CD4-positive, alpha-beta T cell treated with Interleukin-6 for 4 hours (primary cell): ENCODE measurements at places on chromosomes 3 and 15.
A peak's percentile ranks its signal among the peaks of the same experiment; 100 is the strongest.

DNA sequence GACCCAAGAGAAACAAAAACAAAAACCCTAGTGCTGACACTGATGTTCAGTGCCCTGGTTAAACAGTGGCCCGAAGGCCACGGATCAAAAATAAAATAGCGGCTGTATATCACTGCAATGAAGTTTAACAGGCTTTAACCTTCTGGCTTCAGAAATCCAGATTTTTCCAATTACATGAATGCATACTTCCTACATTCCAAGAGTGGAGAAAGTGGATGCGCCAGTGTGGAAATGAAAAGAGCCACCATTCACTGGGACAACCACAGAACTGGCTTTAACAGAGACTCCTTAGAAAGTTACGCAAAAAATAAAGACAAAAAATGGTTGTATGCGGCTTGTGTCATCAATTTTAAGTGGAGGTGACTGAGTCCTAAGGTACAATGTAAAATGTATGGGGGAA, 522.2 kb downstream of the FHIT start:
- no peak for DNase-seq

GRCh38 chr3:133412183-133413132, 12.6 kb downstream of the BFSP2 start:
- no peak for DNase-seq

DNA sequence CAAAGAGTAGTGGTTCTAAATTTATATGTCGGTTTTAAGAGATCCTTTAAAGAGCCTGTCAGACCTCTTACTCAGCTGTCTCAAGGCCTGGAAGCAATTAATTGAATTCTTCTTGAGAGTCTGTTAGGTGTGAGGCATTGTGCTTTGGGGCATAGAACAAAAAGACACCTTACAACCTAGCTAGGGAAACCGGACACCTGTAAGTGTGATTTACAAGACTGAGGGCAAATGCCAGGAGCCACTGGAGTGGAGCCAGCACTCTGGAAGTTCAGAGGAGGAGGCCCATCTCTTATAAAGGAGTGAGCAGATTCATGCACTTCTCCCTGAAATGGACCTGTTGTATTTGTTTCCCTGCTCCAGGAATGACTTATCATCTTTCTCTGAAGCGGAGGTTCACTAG, 97.7 kb upstream of the NUDT16 start:
- DNase-seq, result no peak

- DNase-seq, result no peak
Observed at GRCh38 chr15:70418943-70419342, 321.2 kb upstream of the TLE3 start.

DNA sequence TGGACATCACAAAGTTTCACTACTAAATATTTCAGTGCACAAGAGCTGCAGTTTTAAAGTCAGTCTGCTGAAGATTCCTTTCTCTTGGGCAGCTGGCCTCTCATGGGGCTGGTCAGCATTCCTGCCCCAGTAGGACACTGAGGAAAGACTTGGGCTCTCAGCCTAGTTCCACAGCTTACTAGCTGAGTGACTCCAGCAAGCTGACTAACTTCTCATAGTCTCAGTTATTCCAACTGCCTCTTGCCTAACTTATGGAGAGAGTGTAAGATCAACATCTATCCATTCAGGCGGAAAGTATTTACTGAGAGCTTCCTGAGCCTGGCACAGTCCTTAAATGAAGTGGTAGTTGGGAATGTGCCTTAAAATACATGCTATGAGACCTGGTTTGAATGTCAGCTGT, 27.0 kb downstream of the TM4SF4 start:
- no peak for DNase-seq

- no peak for DNase-seq
Observed at GRCh38 chr3:4091786-4092185, 211.4 kb upstream of the SETMAR start.

DNA sequence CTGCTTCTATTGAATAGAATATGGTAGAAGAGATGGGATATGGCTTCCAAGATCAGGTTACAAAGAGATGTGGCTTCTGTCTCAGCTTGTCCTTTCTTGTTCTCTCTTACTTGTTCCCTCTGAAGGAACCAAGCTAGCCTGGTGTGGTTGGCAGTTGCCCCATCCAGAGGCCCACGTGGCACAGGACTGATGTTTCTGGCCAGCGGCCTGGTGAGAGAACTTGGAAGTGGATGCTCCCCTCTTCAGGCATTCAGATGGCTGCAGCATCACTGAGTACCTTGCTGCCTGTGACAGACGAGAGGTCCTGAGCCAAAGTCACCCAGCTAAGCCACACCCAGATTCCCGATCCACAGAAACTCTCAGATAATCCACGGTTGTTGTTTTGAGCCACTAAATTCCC, 183.6 kb downstream of the NSMCE3 start:
- DNase-seq, result no peak

DNA sequence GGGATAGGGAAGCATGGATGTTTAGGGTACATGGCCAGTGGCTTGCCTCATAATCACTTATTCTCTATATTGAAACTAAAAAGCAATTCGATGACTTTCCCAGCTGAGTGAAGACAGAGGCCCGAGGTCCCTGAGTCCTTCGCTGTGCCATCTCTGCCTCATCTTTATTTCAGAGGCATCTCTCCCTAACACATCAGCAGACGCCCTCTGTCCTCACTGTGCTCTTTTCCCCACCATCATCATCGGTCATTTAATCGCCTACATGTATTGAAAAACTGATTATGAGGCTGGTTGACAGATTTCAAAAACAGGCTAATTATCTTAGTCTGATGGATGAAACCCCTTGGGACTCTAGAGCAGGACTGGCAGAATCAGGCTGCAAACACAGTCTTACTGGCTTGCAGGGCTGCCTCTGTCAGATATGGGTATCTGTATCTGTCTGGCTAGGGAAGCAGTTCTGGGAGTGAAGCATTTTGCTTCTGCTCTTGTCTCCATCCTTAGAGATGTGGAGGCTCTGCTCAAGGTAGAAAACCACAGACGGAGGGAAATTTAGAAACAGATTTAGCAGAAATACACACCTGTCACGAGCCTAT, 291.0 kb upstream of the CHRM5 start:
- no peak for DNase-seq

- peak; percentile 35 for DNase-seq
Observed at GRCh38 chr3:71784914-71785531, at the start of gene PROK2. Gene PROK2, minus strand, starts transcription at chr3:71785148. Its CDS starts 96 bp downstream, at chr3:71785052.

DNA sequence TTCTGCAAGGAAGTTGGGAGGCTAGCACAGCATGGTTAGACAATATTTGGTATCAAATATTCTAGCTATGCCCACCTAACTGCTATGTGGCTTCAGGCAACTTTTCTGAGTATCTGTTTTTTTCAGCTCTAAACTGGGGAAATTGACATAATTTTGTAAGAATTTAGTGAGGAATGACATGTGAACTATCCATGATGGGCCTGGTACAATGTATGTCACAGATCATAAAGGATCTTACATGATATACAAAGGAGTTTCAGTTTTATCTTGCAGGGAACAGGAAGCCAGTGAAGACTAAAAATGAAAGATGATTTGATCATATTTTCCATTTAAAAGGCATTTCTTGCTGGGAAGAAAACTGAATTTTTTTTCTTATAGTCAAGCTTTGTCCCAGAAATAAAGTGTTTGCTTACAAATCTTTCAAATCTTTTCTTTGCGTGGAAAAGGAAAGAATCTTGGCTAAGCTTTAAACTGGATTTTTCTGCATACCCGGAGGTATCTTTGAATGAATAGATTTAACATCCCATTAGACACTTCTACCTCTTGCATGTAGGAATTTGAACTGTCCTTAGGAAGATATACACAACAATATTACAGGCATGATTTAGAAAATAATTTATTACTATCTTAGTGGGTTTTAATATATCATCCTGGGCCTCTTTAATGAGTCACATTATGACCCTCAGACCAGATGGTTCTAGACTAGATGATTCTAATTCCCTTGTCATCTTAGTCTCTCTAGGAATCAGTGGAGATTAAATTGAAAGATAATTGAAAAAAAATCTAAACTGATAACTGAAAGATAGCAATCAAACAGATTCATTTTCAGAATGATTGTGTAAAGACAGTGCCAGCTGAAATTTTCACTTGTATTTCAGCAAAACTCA, 436.0 kb upstream of the THBS1 start:
- no peak for DNase-seq

DNA sequence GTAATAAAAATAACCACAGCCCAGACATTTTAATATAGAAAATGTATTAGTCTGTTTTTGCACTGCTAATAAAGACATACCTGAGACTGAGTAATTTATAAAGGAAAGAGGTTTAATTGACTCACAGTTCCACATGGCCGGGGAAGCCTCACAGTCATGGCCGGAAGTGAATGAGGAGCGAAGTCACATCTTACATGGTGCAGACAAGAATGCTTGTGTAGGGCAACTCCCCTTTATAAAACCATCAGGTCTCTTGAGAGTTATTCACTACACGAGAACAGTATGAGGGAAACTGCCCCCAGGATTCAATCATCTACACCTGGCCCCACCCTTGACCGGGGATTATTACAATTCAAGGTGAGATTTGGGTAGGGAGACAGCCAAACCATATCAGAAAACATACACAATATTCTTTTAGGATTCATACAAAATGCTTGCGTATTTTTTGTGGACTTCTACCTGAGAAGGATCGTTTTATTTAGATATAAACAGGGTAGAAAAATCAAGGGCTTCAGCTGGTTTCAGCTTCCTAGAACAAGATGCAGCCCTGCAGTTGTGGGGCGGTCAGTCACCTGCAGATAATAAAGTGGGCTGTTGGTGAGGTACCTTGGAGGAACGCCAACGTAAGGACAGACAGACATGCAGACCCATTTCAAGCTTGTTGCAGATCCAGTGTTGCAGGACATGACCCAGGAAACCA, 101.9 kb downstream of the TNIK start:
- no peak for DNase-seq

- DNase-seq, result no peak
Observed at GRCh38 chr15:85482894-85483293, 102.5 kb downstream of the AKAP13 start.

DNA sequence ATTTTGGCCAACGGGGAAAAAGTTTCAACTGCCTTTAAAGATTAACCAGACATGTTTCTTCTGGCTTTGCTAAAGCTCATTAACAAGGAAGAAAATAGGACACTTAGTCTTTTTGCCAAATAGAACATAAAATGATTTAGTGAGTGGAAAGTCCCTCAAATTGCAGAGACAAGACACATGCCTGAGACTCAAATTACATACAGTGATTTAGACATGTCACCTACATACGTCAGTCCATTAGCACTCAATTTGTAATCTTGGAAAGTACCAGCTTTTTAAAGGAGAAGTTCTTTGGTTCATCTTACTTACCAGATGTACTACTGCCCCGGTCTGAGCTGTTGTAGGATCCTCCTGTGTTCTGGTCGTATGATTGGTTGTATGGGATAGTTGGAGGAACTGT, 1134.2 kb downstream of the ROBO1 start:
- no peak for DNase-seq

- DNase-seq, result no peak
Observed at GRCh38 chr3:117750674-117751269, 1041.2 kb downstream of the TUSC7 start.

DNA sequence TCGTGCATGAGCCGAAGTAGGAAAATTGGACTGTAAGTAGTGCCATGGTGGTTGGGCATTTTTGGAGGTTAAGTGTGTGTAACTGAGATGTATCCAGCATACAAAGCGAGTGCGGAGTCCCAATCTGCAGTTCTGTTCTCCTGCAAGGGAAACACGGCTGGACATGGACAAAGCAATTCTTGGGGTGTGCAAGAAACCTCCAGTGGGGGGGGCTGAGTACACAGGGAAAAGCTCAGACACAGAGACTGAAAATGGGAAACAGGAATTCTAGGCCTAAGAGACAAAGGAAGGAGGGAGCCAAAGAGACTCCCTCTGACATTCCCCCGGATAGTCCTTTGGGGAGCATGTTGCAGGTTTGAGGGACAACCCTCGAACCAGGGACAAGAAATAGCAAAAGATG, 83.2 kb upstream of the PLSCR4 start:
- no peak for DNase-seq

DNA sequence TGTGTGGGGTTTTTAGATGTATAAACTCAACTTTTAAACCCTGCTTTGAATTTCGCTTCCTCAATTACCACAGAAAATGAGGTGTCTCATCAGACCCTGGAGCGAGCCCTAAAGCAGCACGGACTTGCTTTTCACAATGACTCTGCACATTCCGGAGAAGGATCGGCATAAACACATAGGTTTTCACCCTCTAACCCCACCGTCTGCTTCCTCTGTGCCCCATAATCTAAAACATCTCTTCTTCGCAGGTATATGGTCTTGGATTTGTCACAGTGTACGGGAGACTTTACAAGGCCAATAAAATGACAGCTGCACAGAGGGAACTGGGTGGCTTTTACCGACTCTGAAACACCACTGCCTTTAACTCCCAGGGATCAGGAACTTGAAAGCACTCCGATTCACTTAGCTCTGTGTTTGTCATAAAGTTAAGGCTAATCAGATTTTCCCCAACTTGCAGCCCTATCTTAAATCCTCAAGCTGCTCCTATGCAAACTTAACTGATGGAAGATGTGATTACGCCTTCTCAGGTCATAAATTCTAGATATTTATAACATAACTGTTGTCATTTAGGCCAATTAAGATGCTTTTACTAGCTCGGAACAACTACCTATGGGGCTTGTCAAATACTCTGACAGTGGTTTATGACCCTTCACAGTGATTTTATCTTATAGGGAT, 133.4 kb upstream of the WNT5A start:
- DNase-seq, result no peak

- no peak for DNase-seq
Observed at GRCh38 chr3:23202203-23202920, 765 bp upstream of the UBE2E2 start.

GRCh38 chr3:116870379-116870778, 160.8 kb downstream of the TUSC7 start:
- no peak for DNase-seq

- DNase-seq, result peak; percentile 39
Observed at GRCh38 chr15:70507772-70508371, 255.5 kb downstream of the UACA start.

GRCh38 chr3:9777694-9778021, 7.9 kb upstream of the CAMK1 start:
- DNase-seq, result no peak

DNA sequence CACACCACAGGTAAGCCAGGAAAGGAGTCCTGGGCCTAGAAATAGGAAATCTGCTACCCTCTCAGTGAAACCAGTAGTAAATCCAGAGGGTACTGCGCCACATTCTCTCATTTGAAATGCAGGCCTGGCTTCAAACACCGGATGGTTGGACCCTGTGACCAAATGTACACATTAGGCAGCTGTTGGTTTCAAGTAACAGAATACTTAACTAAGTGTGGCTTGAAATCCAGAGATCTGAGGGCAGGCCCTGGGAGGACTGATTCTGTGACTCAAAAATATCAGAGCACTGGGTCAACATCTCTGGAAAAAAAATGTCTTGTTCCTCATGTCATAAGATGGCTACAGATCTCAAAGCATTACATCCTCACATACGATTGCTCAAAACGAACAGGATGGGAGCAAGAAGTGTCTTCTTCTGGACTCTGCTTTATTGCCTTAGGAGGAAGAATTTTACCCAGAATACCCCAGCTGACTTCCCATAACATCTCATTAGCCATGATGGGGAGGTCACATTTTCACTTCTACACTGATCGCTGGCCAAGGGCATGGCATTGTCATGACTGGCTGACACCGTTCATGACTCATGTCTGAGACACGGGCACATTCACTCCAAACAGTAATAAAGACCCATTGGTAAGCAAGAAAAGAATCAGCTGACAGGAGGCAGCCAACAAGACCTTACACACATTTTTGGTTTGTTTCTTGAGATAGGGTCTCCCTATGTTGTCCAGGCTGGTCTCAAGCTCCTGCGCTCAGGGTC, 166.0 kb downstream of the ARRDC4 start:
- DNase-seq, result no peak

- DNase-seq, result no peak
Observed at GRCh38 chr3:138297059-138297607, 32.5 kb downstream of the NME9 start.
